NCI-H1092 (cell line): ENCODE measurements at places on chromosomes 4 and X.

DNA sequence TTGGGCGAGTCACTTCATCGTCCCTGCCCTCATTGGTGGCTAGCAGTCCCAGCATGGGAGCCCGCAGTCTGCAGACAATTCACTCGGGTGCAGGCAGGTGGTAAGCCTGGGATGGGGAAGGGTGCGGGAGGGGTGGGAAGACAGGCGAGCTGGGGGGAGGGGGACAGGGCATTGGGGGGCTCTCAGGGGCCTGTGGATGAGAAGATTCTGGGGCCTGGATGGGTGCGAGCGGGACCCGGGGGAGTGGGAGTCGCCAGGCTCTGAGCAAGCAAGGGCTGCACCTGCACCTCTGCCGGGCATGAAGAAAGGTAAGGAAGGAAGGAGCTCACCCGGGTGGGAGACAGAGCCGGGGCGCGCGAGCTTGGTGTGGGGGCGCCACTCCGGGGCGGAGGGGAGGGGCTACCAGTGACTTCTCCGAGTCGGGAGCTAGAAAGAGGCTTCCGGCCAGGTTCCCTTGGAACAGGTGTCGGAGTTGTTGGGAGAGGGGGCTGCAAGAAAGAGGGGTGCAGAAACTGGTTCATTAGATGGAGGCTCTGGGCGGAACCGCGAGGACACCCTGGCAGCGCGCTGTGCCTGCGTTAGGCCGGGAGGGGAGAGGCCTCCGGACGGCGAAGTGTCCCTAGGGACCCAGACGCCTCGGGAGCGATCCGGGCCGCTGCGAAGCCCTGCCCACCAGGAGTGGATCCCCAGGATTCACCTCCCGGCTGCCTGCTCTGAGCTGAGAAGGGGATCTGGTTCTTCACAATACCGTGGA, 103.4 kb upstream of the PDLIM3 start:
- DNase-seq = no peak

- DNase-seq = no peak
Observed at GRCh38 chr4:133150486-133151340, 1.6 kb downstream of the PCDH10 start.

GRCh38 chrX:630007-630611, 482 bp upstream of the SHOX start:
- no peak for DNase-seq

GRCh38 chr4:103885152-103885551, 165.4 kb upstream of the TACR3 start:
- DNase-seq = no peak

- no peak for DNase-seq
Observed at GRCh38 chrX:48996969-48997368, 5.1 kb downstream of the GRIPAP1 start.

DNA sequence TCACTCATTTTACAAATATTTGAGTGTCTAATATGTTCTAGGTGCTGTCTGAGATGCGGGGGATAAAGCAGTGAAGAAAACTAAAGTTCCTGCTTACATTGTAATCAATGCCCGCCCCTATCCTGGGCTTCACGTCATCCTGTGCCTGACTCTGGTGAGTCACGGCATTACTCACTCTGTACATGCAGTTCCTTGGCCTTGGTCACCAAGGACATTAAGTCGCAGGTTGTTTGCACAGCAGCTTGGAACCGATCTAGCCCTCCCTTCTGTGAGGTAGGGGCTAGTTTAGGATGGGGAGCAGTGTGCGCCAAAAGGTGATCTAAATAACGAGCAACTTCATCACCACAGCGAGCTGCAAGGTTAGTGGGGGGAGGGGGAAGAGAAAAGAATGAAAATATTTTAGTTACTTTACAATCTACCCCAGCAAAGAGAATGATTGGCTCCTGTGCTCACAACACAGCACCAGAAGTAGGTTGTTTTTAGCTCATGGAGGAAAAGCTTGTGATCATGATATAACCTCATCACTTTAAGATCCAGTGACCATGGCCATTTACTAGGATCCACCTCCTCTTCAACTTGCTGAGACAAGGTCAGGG, 48.0 kb upstream of the HDAC8 start:
- no peak for DNase-seq

GRCh38 chr4:112908511-112908910, 140.9 kb upstream of the ANK2 start:
- DNase-seq = no peak

DNA sequence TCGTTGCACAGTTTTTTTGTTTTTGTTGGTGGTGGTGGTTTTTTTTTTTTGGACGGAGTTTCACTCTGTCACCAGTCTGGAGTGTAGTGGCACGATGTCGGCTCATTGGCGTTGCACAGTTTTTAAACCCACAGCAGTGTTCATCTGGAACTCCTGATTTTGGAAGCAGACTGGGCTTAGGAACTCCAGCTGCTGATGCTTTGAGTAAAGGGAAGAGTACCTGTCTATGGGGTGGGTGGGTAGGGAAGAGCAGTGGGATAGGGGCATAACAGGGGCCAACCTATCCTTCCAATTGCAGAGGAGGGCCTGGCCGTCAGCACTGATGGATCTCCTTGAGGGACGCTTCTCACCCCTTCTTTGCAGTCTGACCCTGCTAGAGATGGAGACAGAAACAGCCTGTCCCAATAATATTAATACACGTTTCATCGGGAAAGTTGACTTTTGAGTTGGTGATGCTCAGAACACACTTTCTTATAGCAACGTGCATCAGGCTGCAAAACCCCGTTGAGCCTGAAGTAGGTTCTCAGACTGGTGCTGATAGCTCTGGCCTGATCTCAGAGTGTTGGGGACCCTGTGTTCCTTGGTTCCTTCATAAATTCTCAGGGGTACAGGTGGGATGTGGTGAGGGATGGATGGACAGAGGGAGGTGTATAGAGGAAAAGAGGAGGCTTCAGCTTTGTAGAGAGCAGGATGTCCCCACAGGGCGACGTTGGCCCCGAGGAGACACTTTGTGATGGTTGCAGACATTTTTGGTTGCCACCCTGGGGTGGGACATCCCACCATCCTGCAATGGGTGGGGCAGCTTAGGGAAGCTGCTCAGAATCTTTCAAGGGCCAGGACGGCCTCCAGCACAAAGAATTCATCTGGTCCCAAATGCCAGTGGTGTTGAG, 2.3 kb downstream of the CD99 start:
- DNase-seq = no peak

- DNase-seq = no peak
Observed at GRCh38 chrX:115134382-115134781, 54.8 kb upstream of the RBMXL3 start.

DNA sequence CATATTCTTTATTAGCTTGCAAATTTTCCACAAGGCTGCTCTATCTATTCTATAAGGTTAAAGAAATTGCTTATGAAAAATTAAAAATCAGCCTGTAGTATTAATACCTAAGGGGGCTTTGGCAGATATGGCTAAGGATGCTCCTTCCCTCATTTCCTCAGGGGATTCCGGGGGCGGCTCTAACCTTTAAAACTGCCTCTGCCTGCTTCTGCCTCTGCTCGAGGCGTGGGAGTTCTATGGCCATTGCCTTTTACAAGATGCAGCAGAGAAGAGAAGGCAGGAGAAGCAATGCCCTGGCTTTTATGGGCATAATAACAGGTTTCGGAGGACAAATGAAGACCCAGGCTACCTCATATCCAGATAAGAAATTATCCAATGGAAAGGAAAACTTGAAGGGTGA, 8.6 kb upstream of the CDKN2AIP start:
- DNase-seq = no peak

DNA sequence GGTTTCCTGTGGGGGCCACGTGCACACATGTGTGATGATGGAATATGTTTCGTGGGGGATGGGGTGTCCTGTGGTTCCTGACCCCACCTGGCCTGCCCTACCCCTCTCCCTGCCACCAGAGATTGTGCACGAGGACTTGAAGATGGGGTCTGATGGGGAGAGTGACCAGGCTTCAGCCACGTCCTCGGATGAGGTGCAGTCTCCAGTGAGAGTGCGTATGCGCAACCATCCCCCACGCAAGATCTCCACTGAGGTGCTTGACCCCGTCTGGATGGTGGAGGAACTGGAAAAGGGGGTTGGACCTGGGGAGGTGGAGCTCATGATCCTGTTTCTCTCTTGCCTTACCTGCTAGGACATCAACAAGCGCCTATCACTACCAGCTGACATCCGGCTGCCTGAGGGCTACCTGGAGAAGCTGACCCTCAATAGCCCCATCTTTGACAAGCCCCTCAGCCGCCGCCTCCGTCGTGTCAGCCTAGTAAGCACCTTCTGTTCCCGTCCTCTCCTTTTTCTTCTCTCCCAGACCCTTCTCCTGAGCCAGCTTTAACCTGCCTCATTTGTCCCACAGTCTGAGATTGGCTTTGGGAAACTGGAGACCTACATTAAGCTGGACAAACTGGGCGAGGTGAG, 5.9 kb downstream of the CDK16 start:
- DNase-seq = no peak

DNA sequence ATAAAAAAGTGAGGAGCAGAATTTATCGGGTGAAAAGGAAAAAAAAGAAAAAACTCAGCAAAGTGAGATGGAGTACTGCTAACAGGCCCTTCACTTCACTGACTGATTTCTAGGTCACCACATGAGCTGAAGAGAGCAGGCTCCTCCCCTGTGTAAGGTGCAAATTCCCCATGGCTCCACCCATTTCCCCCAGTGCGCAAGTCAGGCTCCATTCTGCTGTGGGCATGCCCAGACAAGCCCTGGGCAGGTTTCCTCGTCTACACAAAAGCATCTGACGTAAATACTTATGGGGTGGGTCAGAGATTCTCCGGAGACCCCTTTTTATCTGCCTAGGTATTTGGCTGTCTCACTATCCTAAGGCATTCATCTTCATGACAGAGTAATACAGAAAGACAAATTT, 157.9 kb downstream of the MAGEB5 start:
- no peak for DNase-seq

- no peak for DNase-seq
Observed at GRCh38 chrX:101484135-101484534, 1.1 kb upstream of the ARMCX4 start.

DNA sequence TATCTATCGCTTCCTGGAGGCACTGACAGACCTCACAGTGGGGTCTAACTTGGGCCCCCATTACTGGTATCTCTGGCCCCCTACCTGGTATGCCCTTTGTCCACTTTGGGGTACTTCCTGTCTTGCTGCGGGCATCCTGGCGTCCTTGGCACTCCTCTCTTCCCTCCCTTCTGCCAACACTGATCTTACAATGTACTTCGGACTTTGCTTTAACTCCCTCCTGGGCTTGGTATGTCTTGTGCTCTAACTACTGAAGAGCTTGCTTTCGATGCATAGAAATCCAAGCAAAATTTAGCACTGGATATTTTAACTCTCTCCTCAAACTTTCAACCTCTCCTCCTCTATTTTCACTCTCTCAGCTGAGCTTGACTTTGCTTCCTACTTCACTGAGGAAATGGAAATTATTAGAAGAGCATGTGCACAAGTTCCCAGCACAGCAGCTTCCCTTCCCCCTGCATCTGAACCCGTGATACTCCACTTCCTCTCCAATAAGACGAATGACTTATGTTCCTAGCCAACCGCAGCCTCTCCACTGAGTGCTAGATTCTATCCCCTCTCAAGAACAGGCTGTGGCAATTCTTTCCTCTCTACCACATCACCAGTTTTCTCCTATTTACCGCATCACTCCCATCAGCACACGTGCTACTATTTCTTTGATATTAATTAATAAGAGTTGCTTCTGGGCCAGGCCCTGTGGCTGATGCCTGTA, 52.9 kb downstream of the SUPT20HL2 start:
- DNase-seq = no peak

- DNase-seq = no peak
Observed at GRCh38 chr4:180832073-180832472, 1411.1 kb upstream of the TENM3 start.

DNA sequence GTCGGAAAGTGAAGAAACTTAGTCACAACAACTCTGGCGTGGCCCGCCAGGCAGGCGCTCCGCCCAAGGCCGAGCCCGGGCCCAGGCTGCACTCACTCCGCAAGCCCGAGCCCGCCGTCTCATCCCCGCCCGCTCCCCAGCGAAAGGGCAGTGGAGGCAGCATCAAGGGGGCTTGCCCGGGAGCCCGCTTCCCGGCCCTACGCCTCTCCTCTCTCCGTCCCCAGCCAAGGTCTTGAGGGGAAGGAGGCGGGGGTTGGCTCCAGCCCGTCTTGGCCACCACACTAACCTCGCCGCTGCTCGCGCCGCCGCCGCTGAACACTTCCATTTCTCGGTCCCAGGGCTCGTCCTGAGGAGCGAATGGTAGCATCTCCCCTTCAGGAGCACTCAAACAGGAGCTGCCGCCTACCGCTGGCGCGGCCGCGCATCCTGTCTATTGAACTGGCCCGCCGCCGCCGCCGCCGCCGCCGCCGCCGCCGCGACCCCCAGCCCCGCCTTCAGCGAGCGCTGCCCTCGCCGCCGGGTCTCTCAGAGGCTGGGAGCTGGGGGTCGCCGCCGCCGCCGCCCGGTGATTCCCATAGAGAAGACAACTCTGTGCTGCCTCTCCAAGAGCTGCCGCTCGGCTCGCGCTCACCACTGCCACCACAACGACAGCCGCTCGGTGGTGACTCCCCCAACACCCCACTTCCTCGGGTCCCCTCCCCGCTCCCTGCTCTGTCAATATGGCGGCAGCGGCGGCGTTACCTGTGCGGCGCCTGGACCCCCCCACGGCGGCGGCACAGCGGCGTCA, at the start of gene RPS6KA6:
RPS6KA6 (minus strand) TSS at position 667 of the 787 bp plus-strand sequence; CDS start at position 367, 300 bp downstream.
- peak; percentile 81 for DNase-seq

GRCh38 chr4:82954212-82954611, 53.7 kb downstream of the THAP9 start:
- no peak for DNase-seq

DNA sequence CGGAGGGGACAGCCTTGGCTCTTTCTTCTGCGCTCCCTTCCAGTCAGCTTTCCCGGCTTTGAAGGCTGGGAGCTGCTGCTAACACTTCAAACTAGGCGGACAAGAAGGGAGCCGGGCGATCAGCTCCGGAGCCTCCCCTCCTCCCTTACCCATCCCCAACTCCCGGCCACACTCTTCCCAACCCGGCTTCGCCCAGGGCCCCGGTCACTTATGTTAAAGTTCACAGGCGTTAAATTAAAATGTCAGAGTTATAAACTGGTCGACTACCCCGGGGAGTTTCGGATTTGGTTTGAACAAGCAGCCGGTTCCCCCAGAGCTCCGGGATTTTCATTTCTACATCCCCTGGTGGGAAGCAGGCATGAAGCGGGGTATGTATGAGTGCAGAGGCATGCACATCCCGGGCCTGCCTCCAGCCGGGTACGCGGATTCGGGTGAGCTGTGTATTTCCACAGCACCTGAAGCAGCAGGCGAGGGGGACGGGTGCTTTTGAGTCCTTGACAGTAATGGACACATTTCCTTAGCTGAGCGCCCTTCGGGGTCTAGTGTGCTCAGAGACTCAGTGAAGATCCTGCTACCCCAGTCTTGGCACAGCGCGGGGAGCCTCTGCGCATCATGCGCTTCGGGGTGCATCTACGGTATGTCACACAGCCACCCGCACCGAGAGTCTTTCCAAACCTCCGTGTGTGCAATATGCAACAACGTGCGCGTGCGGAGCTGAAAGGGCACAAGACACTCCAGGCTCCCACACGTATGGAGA, 880 bp downstream of the UNC5C start:
- no peak for DNase-seq
